ENCODE measurements at places on chromosomes 13 and 19.
A peak's percentile ranks its signal among the peaks of the same experiment; 100 is the strongest.

- DNase-seq, result no peak
These were observed 4.3 kb downstream of the SPHK2 start for GRCh38 chr19:48623556-48624066.

DNA sequence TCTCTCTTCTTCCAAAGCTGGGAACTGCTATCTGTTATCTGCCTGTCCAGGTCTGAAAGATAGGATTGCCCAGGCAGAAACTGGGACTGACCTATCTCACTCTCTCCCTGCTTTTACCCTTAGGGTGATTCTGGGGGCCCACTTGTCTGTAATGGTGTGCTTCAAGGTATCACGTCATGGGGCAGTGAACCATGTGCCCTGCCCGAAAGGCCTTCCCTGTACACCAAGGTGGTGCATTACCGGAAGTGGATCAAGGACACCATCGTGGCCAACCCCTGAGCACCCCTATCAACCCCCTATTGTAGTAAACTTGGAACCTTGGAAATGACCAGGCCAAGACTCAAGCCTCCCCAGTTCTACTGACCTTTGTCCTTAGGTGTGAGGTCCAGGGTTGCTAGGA lies 5.1 kb downstream of the KLK3 start:
- no peak for DNase-seq

DNA sequence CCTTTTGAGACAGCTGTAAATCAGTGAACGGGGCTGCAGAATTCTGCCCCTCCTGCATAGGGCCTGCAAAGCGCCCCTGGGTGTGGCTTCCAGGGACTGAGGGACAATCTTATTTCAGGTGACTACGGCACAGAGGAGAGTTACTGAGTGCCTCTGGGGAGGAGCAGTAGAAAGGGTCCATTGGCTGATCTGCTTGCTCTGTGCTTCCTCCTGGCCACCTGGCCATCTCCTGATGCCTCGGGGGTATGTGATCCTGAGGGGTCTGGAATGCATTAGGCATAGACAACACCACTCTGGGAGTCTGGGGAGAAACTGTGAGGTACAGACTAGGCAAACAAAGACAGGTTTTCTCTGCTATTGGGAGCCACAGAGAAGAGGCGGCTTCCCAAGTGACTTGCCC lies 2.8 kb downstream of the KCTD15 start:
- DNase-seq, result no peak

DNA sequence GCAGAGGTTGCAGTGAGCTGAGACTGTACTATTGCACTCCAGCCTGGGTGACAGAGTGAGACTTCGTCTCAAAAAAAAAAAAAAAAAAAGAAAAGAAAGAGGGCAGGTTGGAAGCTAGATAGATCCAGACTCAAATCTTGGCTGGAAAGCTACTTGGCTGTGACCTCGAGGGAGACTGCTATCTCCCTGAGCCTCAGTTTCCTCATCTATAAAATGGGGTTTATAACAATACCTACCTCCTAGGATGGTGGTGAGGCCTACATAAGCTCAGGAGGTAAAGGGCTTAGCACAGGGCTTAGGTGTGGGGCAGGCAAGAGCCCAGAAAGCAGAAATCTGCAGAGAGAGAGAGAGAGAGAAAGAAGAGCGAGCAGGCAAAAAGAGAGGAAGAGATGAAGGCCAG lies 24.2 kb upstream of the DACT3 start:
- no peak for DNase-seq

DNA sequence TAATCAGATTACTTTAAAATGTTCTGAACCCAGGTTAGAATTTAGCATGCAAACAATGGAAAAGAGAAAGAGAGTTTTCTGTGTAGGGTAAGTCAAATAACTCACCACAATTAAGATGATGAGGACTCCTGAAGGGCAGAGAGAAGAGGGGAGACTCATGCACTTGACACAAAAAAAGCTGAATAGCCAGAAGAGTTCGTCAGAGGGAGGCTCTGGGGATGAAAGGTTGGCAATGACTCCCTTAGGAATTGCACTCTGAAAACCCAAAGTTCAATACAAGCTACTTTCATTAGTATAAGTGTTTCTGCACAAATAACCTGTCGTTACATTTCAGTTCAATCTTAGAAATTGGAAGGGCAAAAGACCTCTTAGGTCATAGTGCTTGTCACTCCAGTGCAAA lies 434.4 kb upstream of the PCDH9 start:
- no peak for DNase-seq

DNA sequence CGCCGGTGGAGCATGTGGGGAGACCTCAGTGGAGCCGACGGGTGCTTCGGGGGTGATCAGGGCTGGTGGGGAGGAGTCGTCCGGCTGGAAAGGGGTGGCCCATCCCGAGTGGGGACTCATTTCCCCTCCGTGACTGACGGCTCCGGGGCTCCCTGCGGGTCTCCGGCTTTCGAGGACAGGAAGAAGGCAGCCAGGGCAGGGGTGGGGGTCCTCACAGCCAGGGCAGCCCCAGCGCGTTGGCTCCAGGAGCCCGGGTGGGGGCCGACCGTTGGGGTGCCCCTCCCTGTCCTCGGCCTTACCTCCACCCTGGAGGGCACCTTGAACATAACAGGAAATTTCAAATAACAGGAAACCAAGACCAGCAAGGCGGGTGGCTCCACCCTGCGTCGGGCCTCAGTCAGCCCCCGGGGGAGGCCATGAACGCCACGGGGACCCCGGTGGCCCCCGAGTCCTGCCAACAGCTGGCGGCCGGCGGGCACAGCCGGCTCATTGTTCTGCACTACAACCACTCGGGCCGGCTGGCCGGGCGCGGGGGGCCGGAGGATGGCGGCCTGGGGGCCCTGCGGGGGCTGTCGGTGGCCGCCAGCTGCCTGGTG lies at the start of gene S1PR4:
Gene S1PR4, plus strand, starts transcription at position 393 of the 596 bp plus-strand sequence. Its CDS starts 24 bp downstream, at position 417.
- DNase-seq, result peak; percentile 39

DNA sequence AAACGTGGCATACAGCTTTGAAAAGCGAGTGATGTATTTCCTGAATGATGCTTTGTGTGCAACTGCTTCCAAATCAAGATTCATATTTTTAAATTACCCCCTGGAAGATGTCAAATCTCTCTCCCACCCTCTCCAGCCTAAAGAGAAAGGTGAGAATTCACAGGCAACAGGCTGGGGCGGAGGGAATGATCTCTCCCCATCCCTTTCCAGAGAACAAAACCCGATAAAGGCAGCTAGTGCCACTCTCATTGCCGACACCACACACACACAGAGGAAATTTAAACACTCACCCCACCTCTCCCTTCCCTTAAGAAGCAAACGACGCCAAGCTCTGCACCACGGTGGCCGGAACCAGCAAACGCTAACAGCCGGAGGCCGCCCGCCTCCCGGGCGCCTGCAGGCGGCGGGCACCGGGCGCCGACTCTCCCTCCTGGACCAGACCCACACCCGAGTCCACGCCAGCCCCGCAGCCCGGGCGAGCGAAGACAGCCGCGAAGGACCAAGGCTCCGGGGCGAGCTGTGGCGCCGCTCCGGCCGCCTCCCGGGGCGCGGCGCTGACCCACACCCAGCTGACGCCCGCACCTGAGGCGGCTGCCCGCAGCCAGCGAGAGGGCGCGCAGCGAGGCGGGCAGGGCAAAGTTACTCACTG lies 477 bp downstream of the LNX2 start:
- DNase-seq, result peak; percentile 1

DNA sequence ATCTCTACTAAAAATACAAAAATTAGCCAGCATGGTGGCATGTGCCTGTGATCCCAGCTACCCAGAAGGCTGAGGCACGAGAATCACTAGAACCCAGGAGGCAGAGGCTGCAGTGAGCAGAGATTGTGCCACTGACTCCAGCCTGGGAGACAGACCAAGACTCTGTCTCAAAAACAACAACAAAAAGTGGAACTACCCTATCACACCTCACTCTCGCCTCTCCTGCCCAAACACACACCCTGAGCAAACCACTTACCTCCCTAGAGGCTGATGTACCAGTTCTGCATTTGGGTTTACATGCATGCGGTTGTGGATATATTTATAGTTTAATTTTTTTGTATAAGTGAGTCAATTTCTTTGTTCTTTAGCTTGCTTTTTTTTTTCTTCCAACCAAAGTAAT lies 7.7 kb upstream of the PTOV1 start:
- DNase-seq, result no peak

GRCh38 chr19:9835507-9835949 lies 410 bp downstream of the PIN1 start:
- DNase-seq, result no peak

DNA sequence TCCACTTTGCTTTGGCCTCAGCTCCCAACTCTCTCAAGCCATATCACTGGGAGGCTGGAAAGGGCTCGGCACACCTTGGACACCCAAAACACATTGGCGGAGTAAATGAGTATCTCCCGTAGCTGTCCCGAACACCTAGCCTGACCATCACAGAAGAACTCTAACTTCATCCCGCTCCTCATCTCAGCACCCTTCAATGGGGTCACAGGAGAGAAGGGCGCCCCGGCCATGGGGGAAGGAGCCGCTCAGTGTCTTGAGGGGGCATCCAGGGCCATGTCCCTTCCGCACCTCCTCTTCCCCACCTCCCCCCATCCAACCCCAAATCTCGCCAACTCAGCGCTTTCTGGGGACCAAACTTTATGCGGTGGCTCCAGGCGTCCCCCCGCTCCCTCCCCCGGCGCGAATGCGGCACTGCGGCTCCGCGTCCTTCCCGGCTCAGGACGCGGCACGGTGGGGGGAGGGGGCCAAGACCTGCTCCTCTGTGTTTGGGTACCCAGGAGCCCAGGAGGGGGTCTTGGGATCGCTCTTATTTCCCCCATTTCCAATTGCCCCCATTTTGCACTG lies 3.0 kb downstream of the KCNC3 start:
- no peak for DNase-seq

DNA sequence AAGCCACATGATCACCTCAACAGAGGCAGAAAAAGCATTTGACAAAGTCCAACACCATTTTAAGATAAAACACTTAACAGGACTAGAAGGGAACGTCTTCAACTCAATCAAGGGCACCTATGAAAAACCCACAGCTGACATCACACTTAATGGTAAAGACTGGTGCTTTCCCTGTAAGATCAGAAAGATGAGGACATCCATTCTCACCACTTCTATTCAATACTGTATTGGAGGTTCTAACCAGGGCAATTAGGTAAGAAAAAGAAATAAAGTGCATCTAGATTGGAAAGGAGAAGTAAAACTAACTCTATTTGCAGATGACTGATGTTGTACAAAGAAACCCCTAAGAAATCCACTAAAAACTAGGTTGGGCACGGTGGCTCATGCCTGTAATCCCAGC lies 11.2 kb upstream of the AKAP8 start:
- DNase-seq, result no peak

DNA sequence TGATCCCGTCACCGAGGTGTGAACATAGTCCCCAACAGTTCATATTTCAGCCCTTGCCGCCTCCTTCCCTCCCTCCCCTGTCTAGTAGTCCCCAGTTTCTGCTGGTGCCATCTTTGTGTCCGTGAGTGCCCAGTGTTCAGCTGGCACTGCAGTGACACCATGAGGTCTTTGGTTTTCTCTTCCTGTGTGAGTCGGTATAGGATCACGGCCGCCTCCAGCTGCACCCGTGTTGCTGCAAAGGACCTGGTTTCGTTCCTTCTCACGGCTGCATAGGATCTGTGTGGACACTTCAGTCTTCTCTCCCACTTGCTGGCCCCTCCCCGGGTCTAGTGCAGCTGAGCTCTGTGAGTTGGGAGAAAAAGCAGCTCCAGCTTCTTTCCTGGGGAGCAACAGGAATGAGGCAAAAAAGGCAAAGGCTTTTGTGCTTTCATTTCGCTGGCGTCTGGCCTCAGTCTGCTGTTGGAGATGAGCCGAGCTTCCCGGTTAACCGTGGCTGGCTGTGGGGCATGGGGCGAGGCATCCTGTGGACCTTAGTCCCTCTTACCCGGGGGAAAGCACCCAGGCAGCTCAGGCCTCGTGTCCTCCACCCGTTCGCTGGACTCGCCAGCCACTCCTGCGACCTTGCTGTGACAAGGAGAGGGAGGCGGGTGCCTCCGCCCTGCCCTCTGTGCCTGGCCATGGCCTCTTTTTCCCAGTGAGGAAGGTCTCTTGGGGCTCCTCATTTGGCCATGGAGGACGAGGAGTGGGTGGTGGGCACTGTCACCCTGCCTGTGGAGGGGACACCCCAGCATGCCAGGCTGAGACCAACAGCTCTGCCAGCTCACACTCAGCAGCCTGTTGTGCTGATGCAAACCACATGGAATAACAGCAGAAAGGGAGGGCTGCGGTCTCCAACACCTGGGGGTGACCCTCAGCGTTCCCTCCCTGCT lies 196.5 kb downstream of the TEX29 start:
- DNase-seq, result no peak

DNA sequence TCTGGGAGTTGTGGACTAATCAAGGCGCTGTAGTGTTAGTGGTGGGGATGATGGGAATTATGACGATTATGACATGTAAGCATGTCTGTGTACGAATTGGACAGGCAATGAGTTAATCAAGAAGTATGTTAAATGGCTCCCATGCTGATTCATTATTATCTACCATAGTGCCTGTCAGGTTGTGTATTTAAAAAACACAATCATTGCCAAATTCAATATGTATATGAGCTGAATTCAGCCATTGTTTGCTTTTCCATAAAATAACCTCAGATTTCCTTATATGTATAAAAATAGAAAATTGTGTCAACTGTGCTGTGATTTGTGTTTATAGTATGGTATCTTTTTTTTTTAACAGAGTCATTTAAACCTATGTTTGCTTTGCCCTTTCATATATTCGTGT lies 37.1 kb downstream of the PCCA start:
- DNase-seq, result no peak

DNA sequence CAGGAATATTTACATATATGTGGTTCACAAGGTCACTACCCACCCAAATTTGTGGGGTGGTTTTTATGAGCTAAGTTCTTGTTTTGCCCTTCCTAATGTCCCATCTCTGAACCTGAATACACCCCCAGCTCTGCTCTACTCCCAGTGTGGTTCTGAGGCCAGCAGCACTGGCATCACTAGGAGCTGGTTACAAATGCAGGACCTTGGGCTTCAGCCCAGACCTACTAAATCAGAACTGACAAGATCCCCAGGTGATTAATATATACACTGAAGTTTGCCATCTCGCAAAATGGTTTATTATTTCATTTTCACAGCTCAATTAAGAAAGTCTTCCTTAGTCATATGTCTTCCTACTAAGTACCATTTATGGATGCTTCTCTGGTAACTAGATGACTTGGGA lies 67.9 kb downstream of the FOXO1 start:
- DNase-seq, result no peak

- DNase-seq, result no peak
These were observed 27.2 kb upstream of the ATP1A3 start for GRCh38 chr19:42021185-42021584.

- no peak for DNase-seq
These were observed 295.0 kb downstream of the GPC5 start for GRCh38 chr13:91693466-91693865.

GRCh38 chr19:49574206-49574755 lies 6.1 kb downstream of the NOSIP start:
- no peak for DNase-seq

- peak; percentile 46 for DNase-seq
These were observed 2.9 kb downstream of the CILP2 start for GRCh38 chr19:19540715-19541515.

DNA sequence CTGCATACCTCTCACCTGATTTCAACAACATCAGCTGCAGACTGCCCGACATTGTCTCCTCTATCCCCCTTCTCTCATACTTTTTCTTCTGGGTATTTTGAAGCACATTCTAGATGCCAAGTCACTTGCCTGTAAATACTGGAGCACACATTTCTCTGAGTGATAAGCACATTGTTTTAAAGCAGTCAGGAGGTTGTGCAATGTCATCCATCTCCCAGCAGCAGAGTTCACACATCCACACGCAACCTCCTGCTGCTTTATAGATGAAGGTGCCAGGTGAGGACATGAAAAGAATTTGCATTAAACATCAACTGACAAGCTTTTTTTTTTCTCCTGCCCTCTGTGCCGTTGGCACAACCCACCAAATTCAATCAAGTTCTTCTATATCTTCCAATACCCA lies 5.5 kb downstream of the UPK1A start:
- no peak for DNase-seq
